ENCODE measurements at places on chromosomes 1 and 21.

DNA sequence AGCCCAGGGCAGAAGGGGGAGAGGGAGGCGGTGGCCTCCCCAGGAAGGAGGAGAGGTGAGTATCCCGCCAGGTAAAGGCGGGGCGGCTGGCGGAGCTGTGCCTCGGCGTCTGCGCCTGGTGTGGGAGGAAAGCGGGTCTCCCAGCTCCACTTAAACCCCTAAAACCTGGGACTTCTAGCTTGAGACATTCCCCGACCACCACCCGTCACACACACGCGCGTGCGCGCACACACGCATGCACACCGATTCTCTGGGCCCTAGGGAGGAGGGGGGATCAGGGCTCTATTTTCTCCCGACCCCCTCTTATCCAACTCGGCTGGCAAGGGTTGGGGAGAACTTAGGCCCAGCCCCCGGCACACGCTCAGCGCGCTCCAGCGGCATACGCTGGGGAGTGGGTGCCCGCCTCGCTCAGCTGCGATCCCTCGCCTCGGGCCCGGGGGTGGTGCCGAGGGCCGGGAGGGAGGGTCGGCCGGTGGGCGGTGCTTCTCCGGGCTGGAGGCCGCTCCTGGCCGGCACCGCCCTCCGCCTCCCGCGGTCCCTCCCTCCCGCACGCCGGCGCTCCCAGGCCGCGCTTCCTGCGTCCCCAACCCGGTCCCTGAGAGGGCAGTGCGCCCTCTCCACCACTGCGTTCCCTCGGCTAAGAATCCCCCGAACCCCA is at the start of gene TMEM51:
Gene TMEM51, plus strand, starts transcription at position 564 of the 658 bp plus-strand sequence. CDS start 61,341 bp downstream, outside the sequence.
- DNase-seq: no peak

DNA sequence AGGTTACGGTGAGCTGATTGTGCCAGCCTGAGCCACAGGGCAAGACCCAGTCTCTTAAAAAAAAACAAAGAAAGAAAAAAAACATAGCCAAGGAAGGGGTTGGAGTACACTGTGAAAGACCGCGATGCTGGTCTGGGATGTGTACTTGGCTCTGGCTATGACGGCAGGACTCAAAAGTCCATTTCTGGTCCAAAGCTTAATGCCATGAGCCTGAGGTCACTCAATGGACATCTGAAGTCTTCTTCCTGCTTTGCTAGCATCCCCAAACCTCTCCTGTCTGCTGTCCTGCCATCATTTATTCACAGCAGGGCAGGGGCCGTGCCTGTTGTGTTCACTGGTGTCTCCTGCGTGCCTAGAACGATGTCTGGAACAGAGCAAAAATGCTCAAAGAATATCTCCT is 1.5 kb upstream of the ARHGEF10L start:
- DNase-seq: no peak

- no peak for DNase-seq
Measured at GRCh38 chr1:216902669-216903381, 179.6 kb upstream of the ESRRG start.

GRCh38 chr21:18089786-18090185 is 154.8 kb upstream of the CHODL start:
- DNase-seq: no peak

- DNase-seq: no peak
Measured at GRCh38 chr1:207870306-207871031, 40.5 kb downstream of the CD34 start.

- no peak for DNase-seq
Measured at GRCh38 chr1:40344597-40344996, 27.5 kb upstream of the COL9A2 start.

GRCh38 chr1:152251391-152251790 is 27.4 kb upstream of the HRNR start:
- no peak for DNase-seq

DNA sequence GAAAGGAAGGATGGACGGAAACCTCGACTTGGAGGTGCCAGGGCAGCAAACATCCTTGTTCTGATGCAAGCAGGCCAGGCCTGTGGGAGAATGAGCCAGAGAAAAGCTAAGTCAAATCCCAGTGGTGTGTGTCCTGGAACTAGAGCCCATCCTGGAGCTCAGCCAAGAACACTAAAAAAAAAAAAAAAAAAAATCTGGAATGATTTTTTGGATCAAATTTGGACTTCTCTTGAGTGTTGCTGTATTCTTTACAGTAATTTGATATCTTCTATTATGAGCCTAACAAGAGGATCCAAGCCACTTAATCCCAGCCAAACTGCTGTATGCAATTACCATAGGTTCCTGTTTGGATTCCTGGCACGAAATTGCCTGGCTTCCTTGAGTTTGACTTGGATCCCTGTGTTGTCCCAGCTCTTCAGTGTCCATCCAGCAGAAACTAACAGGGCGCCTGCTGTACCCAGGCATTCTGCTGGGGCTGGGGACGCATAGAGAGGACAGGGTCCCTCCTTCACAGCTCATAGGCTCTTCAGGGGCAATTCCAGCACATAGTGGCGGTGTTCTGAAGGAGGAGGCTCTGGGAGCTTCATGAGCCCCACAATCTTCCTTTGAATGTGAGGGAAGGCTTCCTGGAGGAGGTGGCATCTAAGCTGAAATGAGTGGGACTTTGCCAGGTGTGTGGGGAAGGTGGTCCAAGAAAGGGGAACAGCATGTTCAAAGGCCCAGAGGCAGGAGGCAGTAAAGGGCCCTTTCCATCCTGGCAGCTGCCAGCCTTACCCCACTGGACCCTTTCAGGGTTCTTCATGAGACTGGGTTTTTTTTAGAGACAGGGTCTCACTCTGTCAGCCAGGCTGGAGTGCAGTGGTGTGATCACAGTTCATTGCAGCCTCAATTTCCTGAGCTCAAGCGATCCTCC is 24.7 kb downstream of the EPHX1 start:
- DNase-seq: no peak

GRCh38 chr1:115671176-115671934 is 29.6 kb downstream of the VANGL1 start:
- DNase-seq: no peak

- no peak for DNase-seq
Measured at GRCh38 chr1:64686828-64687724, 57.8 kb upstream of the RAVER2 start.

- DNase-seq: no peak
Measured at GRCh38 chr1:151809985-151810556, 4.9 kb upstream of the LINGO4 start.

GRCh38 chr21:36783612-36784374 is 84.9 kb downstream of the SIM2 start:
- DNase-seq: no peak

DNA sequence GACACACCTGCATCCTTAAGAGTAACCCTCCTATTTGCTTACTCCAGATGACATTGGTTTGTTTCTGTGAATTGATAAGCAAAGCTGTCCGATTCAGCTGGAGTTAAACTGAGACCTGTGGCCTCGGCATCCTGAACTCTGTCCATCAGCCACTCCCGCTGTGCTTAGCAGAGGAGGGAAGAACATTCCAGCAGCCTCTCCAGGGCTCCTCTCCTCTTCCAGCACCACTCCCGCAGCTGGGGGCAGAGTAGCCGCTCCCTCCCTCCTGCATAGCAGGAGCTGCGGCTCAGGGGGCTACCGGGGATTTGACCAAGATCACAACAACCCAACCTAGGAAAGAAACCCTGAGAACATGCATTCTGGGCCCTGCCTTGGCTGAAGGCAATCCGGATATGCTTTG is 8.8 kb downstream of the LRRC38 start:
- no peak for DNase-seq

- DNase-seq: no peak
Measured at GRCh38 chr21:14603202-14603601, 57.1 kb upstream of the SAMSN1 start.

DNA sequence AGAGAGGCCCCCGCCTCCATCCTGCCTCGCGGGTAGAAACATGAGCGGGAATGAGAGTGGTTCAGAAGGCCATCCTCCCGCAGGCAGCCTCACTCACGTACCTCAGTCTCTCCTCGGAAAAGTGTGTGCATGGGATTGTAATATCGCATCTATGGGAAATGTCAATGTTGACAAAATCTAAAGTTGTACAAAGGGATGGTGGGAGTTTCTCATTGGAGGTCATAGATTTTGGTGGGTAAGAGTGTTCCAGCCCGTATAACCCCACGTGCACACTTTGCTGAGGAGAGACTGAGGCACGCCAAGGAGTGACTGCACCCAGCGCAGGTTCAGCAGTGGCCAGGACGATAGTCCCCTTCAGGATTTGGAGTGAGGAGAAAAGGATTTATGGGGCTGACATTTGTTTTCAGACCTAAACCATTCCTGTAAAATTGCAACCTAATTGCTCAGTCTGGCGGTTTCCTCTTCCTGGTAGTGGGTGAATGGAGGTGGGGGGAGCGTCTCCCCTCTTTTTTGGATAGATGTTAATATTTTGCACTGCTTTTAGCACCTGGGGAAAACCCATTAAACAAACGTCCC is 59.6 kb downstream of the GALNT2 start:
- DNase-seq: no peak

GRCh38 chr1:119160866-119161265 is 20.4 kb upstream of the WARS2 start:
- DNase-seq: no peak

- DNase-seq: no peak
Measured at GRCh38 chr1:181140398-181140797, 51.9 kb downstream of the IER5 start.

GRCh38 chr1:194013561-194013960 is 827.1 kb upstream of the B3GALT2 start:
- no peak for DNase-seq

DNA sequence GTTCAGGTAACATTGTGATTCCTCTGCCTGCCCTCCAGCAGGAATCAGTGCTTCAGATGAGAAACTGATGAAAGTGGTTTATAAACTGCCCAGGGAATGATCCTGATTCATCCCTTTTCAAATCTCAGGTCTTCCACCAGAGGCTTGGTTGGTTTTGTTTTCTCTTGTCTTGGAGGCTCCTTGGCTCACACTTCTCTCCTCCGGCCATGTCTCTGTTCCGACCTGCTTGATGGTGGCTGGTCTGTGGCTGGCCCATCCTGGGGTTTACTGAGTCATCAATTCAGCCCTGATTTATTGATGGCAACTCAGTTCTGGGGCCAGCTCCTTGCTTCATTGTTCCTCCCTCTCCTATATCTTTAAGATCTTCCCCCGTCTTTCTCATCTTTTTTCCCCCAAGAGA is 56.6 kb upstream of the SLC2A1 start:
- no peak for DNase-seq

DNA sequence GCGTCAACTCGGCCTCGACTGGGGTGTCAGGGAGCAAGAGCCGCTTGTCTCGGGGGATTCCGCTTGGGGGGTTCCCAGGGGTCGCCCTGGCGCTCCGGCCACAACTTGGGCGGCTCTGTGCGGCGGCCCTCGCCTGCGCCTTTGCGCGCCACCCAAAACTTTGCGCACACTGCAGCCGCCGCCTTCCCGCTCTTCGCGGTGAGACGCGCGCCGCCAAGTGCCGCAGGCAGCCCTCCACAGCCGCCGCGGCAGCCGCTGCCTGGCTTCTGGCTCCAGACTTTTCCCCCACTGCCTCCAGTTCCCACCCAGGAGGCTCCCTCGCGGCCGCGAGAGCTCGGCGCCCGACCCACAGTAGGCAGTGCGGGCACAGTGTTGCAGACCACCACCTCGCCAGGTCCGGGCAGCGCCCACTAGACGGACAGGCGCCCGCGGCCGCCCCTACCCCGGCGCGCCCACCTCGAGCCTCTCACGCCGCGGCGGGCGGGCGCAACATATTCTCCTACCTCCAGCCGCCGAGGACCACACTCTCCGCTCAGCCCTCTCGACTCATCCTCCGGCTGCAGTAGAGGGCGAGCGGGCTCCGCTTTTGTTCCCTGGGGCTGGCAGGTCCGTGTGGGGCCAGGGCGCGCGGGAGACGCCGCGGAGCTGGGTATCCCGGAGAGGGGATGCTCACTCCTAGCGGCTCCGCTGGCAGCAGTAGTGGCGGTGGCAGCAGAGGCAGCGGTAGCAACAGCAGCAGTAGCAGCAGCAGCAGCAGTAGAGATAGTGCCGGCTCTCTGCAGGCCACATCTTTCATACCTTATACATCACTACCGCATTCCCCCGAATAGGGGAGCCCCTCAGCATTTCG is 296.6 kb downstream of the OMA1 start:
- DNase-seq: peak; percentile 4

- DNase-seq: no peak
Measured at GRCh38 chr1:234593771-234594504, 16.0 kb downstream of the IRF2BP2 start.

DNA sequence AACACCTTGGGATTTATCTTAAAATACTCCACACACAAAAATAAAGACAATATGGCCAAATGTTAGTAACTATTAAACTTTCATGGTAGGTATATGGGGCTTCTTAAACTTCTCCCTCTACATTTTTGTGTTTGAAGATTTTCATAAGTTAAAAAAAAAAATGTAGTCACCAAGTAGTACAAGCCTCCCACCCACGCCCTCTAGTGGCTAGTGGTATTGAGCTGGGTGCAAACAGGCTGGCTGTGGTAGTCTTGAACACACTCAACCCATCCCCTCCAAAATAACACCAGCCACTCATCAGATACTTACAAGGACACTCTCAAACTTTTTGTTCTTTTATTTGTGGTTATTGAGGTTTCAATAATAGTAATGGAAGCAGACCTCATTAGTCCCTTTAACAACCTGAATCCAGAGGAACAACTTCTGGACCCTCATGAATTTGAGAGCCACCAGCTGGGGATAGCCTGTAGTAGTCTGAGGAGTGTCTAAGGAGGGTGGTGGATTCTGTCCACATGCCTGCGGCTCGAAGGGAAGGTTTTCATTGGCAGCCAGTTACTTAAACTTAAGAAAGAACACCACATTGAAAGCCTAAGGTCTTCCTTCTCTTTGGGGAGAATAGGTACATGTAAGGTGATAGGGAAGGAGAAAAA is 15.6 kb downstream of the RD3 start:
- peak; percentile 49 for DNase-seq

DNA sequence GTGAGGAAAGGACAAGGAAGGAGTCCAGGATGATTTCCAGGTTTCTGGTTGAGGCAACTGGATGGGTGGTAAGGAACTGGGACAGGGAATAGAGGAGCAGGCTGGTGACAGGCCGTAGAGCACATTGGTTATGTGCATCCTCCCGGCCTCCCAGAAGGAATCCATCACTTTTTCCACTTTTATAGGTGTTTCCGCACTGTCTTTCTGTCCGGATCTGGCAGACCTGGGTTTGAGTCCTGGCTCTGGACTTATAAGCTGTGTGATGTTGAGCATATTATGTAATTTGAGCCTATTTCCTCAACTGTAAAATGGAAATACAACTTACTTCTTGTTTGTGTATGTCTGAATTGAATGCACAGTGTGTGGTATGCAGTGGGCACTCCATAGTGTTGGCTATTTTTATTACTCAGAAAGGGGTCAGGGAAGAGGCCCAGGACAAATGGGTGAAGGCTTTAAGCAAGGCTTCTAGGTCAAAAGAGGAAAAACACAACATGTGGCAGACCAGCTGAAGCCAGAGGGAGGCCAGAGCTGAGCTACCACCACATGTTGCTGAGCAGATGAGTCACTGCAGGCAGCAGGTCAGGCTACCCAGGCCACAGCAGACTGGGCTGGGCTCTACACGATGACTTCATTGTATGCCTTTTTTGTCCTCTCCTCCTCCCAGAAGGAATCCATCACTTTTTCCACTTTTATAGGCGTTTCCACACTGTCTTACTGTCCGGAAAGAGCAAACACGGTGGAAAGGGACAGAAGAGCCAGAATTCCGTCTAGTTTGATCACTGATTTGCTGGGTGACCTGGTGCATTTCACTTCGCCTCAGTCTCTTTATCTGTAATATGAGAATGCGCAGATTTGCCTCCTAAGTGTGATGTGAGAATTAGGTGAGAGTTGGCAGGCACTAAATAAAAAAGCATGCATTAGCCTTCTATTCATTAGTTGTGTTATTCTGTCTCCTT is 791 bp upstream of the MAST2 start:
- DNase-seq: peak; percentile 92

Data from smooth muscle cell of the brain vasculature (primary cell).